Fibroblast of skin of right biceps (primary cell): ENCODE measurements at places on chromosomes 6 and 20.
A peak's percentile ranks its signal among the peaks of the same experiment; 100 is the strongest.

DNA sequence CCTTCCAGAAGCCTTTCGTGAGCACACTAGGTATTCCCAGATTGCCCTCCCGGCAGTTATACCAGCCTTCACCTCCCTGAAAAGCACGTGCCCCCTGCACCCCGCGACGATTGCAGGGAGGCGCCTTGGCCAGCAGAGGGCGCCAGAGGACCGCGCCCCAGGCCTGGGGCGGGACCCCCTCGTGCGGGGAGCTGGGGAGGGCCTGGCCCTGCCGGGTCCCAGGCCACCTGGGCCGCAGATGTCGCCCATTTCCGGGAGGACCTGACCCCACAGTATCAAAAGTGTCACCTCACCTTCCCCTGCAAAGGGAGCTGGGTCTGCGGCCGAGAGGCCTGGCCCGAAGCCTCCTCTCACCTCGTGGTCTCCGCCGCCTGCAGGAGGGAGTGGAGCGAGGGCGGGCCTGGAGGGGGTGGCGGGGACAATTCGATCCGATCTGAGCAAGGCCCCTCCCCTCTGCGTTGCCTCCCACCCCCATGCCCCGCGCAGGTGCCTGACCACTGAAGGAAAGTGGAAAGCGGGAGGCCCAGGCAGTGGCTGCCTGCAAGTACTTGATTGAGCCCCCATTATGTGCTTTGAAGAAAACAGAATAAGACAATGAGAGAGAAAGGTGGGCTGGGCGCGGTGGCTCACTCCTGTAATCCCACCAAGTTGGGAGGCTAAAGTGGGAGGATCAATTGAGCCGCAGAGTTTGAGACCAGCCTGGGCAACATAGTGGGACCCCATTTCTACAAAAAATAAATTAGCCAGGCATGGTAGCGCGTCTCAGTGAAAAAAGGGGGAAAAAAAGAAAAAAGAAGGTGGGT lies 3.5 kb upstream of the SNAI1 start:
- peak; percentile 42 for DNase-seq

DNA sequence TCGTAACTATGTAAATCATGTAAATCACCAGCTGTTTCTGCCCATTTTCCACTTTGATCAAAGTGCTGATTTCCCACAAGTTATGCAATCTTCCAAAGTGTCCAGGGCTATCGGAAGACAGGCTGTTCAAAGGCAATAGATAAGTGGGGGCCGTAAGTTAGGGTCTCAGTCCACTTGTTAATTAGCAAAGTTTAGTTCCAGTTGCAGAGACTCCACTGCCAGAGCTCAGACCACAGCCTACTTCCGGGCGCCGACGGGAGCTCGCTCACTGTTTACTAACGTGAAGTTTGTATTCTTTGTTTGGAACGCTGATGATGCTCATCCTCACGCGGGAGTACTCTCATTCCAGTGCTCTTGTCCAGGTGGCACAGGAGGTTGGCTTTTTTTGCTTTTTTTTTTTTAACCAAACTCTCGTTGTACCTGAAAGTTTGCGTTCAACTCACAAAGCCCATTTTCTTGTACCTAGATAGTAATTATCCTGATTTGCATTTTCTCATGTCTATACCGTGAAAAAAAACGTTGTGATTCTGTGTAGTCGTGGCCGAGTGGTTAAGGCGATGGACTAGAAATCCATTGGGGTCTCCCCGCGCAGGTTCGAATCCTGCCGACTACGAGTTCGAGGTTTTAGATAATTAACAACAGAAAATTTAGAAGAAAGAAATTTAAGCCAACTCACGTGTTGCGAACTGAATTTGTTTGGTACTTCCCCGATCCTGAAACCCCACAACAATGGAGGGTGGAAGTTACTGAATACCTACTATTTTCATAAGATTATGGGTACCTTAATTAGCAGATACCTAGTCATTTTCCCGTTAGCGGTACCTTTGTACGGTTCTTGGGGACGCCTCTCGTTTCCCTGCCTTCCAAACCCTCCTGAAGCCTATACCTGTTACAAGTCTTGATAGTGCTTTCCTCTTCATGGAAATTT lies 29.9 kb upstream of the ZNF184 start:
- peak; percentile 79 for DNase-seq

GRCh38 chr6:108710030-108710429 lies 138.2 kb upstream of the ARMC2 start:
- DNase-seq, result no peak

DNA sequence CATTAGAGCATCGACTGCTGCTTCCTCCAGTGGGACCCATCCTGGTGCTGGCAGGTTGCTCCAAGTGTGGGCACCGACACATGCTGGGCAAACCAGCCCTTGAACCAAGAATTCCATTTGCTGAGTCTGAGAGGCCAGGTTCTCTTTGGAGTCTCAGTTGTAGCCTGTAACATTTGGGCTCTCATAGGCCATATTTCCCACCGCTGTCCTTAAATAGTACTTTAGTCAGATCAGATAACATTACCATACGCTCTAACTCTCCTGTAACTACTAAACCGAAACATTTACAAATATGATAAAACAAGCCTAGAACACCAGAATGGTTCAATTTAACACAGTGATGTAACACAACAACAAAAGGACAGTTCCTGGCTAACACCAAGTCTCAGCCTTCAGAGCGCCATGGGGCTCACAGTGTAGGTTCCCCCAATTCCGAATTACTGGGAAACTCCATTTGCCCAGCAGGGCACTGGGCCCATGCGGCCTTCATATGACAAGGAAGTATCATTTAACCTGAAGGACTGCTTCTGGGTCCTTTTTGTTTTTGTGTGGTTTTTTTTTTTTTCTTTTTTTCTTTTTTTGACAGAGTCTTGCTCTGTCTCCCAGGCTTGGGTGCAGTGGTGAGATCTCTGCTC lies 28.4 kb upstream of the CD93 start:
- no peak for DNase-seq

- DNase-seq, result peak; percentile 78
Observed at GRCh38 chr20:49029203-49029602, 16.9 kb upstream of the CSE1L start.

- no peak for DNase-seq
Observed at GRCh38 chr6:150719099-150719766, 119.5 kb downstream of the PLEKHG1 start.

- DNase-seq, result no peak
Observed at GRCh38 chr20:1911536-1911935, 16.3 kb downstream of the SIRPA start.

GRCh38 chr20:8156235-8157079 lies 24.4 kb downstream of the PLCB1 start:
- DNase-seq, result peak; percentile 50

DNA sequence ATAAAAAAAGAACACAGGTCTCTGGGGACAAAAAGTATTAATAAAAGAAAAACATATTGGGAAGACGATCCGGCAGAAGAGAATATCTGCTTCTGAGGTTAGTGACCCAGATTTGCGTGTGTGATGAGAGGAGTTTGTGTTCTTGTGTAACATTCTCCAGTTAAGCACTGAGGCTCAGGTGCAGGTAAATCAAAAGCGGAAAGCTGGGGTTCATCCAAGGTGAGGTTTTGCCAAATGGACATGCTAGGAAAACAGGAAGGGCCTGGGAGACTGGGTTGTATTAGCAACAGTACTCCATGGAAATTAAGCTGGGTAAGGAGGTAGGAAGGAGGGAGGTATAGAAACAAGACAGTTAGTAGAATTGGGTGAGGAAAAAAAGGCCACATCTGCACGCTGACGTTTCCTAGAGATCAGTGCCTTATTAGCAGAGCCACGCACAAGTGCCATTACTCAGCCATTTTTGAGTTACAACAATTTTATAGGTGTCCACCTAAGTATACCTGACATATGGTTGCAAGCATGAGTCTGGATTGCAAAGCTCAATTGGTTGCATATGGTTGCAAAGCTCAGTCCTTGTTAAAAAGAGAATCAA lies 139.6 kb downstream of the ZMYND8 start:
- DNase-seq, result no peak

DNA sequence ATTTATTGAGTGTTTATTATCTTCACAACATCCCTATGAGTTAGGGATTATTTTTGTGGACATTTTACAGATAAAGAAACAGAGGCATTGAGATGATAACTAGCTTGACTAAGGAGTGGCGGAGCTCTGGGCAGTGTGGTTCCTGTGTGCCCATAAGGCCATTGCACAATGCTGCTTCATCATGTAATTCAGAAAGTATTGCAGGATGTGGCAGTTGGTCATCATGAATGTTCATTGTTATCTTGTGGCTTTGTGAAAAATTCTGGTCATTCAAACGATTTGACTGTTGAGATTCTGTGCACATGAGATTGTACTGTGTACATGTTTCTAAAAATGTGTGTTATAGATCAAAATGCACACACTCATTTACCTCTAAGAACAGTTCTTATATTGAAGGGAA lies 150.8 kb downstream of the ESR1 start:
- peak; percentile 11 for DNase-seq

GRCh38 chr20:59184880-59185447 lies 21.3 kb downstream of the ZNF831 start:
- peak; percentile 24 for DNase-seq

DNA sequence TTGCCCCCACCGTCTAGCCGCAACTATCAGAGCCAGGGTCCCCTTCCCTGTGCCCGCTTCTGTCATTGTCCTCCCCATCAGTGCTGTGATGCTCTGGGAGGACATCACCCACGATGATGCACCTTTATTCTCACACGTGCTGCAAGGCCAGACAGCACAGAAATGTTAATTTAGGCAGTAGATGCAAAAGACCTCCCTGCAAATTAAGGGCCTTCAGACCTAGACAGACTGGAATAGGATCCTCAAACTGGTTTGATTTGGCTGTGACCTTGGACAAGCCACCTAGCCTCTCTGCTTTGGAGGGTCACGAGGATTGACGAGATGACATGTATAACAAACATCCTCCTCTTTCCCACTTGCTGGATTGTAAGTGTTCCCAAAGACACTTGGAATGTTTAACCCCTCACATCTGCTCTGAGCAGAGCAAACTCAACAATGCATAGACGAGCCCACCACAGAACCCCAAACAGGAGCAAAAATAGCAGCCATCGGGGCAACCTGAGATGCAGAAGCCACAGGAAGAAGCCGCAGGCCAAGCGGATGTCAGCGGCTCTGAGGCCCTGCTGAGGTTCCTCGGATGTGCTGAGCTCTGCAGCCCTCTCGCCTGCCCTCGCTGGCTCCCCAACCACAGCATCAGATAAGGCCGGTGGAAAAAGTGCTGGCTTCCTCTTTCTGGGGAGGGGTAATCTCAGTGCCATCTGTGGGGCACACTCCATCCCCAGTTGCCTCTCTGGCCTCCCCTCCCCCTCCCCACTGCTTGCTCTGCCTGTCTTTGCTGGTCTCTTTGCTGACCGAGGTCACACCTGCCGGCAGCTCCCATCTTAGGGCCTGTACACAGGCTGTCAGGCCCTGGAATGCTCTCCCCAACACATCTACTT lies 35.3 kb downstream of the TOX2 start:
- DNase-seq, result no peak

- no peak for DNase-seq
Observed at GRCh38 chr20:33679758-33680485, 5.7 kb upstream of the NECAB3 start.

DNA sequence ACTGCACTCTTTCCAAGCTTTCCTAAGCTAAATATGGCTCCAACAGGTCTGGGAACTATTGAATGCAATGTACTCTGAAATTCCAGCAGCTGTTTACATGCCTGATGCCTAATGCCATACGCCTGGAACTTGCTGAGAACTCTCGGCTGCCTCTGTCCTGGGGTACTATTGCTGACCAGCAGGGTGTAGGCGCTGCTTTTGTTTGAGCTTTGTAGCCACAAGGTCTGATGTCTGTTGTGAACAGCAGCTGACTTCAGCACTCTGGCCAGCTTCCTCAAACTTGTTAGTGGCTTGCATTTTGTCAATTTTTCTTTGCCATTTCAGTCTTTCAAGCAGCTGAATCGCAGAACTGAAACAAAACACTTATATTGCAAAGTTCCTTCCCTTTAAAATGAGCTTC lies 26.7 kb downstream of the SAYSD1 start:
- DNase-seq, result peak; percentile 32

DNA sequence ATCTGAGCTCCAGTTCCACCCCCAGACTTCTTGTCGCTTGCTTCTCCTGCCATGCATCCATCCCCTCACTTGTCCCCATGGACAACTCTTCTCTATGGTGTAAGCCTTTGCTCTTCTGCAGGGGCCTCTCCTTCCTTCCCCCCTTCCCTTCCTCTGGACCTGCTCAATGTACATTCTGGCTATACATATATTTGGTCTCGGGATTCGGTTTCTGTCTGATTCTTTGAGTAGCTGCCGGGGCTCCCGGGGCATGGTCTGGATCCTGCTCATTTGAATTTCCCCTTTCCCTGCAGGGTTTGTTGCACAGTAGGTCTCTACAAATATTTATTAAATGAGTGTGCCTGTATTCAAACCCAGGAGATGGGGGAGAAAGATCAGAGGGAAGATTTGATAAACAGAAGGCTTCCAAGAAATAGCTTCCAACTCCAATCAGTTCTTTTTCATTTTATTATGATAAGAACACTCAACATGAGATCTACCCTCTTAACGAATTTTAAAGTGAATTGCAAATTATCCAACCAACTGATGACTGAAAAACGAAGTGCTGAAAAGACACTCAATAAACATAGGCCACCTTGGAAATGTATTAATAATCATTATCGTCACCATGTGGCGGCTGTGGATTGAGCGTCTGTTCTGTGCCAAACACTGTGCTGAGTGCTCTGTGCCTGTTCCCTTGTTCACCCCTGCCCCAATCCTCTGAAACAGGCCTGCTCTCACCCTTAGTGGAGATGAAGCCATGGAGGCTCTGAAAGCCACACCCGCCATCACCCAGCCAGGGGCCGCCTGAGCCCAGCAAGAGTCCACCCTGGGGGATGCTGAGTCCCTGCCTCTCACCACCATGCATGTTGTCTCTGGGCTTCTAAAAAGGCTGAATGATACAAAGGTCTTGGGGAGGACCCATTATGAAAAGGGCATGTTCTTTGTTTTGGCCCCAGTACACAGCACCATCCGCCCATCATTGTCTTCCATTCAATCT lies 34.3 kb upstream of the APCDD1L start:
- DNase-seq, result no peak

DNA sequence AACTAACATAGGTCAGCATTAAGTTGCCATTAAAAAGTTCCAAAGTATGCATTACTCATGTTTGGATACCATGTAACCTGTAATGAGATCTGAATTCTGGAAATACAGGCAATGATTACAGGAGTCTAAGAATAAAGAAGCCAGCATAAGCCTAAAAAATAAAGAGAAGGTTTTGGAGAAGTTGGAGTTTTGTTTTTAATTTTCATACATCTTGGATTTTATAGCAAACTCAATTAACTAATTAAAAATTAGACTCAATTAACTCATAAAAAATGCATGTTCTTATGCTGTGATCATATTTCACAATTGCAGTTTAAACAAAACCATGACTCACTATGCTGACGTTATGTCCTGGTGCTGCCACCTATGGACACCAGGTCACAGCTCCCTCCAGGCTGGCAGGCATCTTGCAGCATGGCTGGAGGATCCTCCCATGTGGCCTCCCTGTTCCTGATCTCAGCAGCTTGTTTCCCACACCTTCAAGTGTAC lies 648.8 kb upstream of the AGPAT4 start:
- DNase-seq, result peak; percentile 72
